ENCODE measurements at places on chromosomes 12 and 14.

DNA sequence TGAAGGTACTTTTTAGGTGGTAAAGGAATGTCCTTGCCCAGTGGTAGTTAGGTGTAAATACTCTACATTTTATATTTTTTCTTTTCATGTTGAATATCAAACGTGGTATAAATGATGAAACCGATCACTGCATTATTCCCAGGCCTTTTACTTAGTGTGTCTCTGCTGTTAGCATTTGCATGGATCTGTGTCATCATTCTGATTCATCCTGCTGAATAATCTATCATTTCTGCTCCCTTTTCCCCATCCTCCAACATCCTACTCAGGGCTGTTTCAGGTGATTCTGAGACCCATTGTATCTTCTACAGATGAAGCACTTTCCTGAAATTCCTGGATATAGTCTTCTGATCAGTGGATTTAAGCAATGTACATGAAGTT lies 61.0 kb upstream of the PTHLH start:
- DNase-seq, result no peak

GRCh38 chr12:28961948-28962384 lies 187.1 kb upstream of the FAR2 start:
- no peak for DNase-seq

GRCh38 chr14:39107591-39107996 lies 4.6 kb upstream of the SEC23A start:
- DNase-seq, result no peak

DNA sequence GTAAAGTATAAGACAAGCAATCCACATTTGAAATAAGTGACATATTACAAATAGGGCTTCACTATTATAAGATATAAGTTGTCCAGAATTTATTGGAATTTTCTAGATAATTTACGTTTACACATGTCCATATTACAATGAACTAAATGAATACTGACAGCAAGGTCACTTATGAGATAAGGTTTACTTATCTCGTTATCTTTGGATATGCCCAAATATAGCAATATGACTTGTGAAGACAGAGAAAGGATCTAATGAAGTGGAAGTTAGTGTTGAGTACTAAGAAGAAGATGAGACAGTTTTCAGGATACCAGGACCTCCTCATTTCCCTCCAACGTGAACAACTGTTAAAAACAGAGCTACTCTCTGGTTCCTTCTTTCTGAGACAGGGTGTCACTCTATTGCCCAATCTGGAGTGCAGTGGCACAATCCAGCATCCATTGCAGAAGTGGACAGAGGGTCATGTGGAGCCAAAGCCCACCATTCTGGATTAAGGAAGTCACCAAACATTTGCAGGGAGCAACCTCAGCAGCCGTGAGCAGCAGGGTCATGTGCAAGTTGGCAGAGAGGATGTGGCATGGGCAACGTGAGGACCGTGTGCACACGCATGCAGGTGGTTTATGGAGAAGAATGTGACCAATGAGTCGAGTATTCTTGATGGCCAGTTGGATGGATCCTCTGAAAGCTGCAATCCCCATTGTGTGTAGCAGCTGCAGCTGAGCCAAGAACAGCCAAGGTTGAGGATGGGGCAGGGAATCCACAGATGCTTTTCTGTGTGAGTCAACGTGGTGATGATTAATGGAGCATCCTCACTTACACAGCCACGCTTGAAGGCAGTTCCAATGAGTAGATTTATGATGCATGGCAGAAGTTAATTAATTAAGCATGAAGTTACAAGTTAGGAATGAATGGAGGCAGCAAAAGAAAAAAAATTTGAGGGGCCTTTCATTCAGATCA lies 111.0 kb downstream of the BICD1 start:
- no peak for DNase-seq

DNA sequence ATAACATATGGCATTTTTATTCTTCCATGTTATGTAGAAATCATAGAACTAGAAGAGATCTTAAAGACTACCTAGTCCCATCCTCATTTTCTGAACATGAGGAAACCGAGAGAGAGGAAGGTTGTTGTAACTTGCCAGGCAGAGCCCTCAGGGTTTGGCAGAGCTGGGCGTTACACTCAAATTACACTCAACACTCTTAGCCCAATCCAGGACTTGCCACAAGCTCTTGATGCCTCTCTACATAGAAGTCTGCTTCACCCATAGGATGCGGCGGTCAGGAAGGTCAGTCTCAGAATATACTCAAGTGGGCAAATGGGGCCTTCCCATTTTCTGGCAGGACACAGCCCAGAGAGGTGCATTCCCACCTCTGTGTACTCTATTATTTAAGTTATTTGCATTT lies 208.1 kb downstream of the ZFP36L1 start:
- no peak for DNase-seq

GRCh38 chr14:103686831-103687485 lies 28.3 kb downstream of the XRCC3 start:
- DNase-seq, result no peak

- DNase-seq, result no peak
Measured at GRCh38 chr14:69096781-69097475, 56.0 kb downstream of the DCAF5 start.

- DNase-seq, result no peak
Measured at GRCh38 chr12:6605421-6606330, 1.5 kb downstream of the CHD4 start.

GRCh38 chr14:95504135-95505029 lies 12.1 kb downstream of the SYNE3 start:
- no peak for DNase-seq

- DNase-seq, result no peak
Measured at GRCh38 chr12:58310809-58311622, 369.6 kb downstream of the ATP23 start.

DNA sequence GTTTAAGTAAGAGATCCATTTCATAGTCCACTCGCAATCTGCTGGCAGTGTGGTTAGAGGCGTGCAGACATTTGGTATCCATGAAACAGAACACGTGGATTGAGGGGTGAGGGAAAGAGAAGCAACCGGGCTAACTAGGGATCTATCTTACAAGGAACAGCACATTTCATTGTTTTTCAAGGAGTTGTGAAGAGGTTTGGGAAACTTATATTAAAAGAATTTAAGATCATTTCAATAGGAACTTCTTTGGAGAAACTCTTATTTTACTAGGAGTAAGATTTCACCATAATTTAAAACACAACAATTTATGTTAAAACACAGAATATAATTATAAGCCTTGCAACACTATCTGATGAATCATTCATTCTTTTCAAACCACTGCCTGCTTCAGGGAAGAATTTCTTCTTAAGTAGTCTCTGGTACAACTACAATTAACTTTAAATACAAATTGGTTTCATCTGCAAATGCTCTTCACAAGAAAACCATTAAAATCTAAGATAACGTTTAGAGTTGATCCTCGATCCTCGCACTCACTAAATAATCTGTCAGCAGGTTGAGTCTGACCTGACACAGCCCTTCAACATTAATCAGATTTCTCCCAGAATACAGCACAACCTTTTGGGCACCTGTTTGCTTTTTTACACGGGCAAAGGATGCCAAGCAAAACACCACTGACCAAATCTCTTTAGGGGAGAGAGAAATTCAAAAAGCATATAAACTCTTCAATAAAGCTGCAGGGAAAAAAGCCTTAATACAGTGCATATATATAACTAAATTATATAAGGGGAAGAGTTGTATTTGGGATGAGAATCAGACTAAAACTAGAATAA lies 27.3 kb downstream of the PPTC7 start:
- no peak for DNase-seq

GRCh38 chr12:92096346-92097136 lies 49.1 kb downstream of the BTG1 start:
- DNase-seq, result no peak

- DNase-seq, result no peak
Measured at GRCh38 chr14:105486974-105487448, 325 bp downstream of the CRIP1 start.

DNA sequence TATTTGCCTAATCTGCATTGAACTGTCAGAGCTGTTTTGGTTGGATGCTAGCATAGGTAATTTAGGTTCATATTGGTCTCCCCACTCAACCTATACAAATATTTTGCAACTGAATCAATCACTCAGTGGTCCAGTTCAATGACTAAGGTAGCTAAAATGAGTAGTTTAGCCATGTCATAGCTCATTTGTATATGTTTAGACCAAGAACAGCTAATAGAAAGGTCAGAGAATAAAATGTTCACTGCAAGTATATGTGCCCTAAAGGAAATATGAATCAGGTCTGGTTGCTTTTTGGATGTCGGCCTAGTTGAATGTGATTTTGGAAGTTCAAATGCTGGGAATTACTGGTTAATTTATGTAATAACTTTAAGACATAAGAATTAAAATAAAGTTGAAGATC lies 883.9 kb downstream of the LRFN5 start:
- no peak for DNase-seq

- DNase-seq, result no peak
Measured at GRCh38 chr12:102513272-102513671, 32.9 kb upstream of the IGF1 start.

DNA sequence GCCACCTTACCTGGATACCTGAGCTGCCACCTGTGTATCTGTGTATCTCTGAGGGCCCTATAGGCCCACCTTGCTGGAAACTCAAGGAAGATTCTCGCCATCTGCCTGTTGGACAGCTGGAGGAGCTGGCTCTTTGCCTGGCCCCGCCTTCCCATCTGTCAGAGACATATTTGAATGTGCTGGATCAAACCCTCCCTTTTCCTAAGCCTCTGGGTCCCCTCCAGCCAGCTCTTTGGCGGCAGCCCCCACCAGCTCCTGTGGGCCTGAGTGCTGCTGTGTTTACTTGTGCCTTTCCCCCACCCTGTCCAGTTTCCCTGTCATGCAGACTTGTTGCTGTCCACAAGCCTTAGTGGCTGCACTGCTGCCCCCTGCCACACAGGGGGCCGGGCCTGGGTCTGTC lies 55.9 kb upstream of the SRSF5 start:
- DNase-seq, result no peak

DNA sequence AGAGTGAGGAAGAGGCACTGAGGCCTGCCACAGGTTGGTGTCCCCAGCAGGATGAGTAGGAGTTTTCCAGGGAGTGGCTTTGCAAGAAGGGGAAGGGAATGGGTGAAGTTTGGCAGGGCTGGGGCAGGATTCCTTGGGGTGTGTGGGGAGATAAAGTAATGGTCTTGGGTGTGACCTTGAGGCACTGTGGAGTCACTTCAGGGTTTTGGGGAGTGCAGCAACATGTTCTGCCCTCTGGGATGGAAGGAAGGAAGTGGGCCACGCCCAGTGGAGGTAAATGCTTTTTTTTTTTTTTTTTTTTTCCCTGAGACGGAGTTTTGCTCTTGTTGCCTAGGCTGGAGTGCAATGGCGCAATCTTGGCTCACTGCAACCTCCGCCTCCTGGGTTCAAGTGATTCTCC lies 108.9 kb downstream of the ADCK1 start:
- no peak for DNase-seq

DNA sequence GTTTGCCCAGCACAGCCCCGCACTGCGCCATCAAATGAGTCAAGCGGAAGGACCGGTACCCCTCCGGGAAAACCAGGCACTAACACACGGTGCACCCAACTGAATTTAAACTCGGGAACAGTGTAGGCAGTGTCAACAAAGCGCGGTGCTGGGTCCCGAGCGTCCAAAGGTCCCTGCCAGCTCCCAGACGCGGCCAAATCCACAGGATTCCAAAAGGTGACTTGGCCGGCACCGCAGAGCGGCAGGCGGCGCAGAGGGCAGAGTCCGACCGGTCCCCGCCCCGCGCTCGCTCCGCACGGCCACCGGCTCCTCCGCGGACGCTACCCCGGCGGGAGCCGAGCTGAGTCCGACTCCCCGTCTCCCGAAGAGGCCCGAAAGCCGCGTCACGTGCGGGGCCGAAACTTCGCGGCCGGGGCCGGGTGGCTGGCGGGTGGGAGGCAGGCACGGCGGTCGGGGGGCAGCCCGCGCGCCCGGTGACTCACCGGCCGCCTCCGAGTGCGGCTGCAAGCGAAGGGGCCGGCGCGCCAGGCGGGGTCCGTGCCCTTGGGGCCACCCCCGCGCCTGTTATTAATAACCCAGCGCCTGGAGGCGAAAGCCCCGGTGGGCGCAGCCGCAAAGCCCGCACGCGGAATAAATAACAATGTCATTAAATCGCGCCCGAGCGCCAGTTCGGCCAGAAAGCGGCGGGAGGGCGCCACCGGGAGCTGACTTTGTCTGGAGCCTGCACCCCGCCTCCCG lies 863 bp downstream of the DENND5B start:
- DNase-seq, result no peak
